ENCODE measurements at places on chromosomes 4 and X. TPM values are rescaled to one million over a fixed set of nuclear protein-coding genes. Genes with fewer than 3 reads are reported as not detected.
A peak's percentile ranks its signal among the peaks of the same experiment; 100 is the strongest.

DNA sequence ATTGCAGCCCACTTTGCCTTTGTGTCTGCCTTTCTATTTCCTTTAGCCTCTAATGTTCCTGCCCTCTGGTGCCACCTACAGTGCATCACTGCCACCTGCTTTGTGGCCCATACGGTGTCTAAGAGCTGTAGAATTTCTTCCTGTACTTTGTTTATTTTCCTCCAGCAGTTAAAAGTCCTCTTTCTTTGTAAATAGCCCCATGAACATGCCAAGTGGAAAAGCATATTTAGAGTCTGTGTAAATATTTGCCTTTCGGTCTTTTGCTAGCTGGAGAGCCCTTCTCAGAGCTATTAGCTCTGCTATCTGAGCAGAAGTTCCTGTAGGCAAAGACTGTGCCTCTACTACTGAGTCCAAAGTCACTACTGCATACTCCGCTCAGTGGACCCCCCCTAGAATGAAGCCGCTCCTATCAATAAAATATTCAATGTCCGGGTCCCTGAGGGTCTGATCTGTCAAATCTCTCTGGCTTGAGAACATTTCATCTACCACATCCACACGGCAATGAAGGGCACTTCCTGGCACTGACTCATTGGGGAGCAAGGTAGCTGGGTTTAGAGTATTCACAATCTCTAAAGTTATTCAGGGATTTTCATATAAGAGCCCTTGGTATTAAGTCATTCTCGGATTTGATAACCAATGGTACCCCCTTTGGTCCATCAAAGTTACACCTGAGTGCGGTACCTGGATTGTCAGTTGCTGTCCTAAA lies 36.3 kb downstream of the SULT1E1 start:
- no peaks in the 10 kb centered on the region for H3K36me3 ChIP-seq
- H3K4me3 ChIP-seq, result no peak overlapping the region
- H3K4me1 ChIP-seq, result no peaks in the 10 kb centered on the region
- H3K27me3 ChIP-seq, result no peaks in the 10 kb centered on the region
- DNase-seq, result peak; percentile 56

DNA sequence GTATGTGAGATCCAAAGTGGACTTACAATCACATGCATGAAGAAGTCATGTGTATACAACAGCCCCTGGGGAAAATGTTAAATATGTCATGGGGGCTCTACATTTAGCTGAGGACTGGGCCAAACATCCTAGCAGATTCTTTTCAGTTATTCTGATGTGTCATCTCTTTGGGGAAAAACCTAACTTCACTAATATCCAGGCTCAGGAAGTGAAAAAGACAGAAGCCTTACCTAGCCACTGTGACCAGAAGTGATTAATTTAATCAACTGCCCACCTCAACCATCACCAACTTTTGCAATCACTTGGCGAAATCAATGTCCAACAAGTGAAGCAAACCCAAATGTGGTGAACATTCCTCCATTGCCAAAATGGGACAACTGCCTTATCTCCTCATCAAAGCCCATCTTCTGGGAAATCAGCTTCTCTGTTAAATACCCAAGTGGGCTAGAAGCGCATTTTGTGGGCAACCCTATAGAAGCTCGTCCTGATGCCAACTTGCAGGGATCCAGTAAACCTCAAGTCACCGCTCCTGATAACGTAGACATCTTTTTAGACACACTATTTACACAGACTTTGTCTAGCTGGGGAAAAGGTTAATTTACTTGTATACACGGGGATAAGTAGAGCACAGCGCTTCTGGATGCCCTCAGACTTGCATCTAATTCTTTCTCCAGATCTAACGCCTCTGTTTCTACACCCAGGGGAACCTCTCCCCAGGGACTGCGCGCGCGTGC lies 1.4 kb upstream of the HHIP start:
- no peak for DNase-seq
- peaks cover 19% of the 10 kb centered on the region for H3K27me3 ChIP-seq
- H3K4me3 ChIP-seq, result no peak overlapping the region

- no peak for DNase-seq
- no peak overlapping the region for H3K4me3 ChIP-seq
- no peaks in the 10 kb centered on the region for H3K36me3 ChIP-seq
- H3K27ac ChIP-seq, result no peak overlapping the region
- H3K27me3 ChIP-seq, result no peaks in the 10 kb centered on the region
Observed at GRCh38 chr4:151933122-151933827, 172.5 kb upstream of the GATB start.

The MAGEB10 gene
- not detected for total RNA-seq

Data from CD4-positive, alpha-beta T cell (primary cell).